ENCODE measurements at places on chromosomes 6 and 20.

GRCh38 chr20:45095805-45096238 lies 5.1 kb downstream of the KCNS1 start:
- DNase-seq = peak; percentile 81

- DNase-seq = no peak
Observed at GRCh38 chr6:35213298-35213791, 411 bp upstream of the SCUBE3 start.

DNA sequence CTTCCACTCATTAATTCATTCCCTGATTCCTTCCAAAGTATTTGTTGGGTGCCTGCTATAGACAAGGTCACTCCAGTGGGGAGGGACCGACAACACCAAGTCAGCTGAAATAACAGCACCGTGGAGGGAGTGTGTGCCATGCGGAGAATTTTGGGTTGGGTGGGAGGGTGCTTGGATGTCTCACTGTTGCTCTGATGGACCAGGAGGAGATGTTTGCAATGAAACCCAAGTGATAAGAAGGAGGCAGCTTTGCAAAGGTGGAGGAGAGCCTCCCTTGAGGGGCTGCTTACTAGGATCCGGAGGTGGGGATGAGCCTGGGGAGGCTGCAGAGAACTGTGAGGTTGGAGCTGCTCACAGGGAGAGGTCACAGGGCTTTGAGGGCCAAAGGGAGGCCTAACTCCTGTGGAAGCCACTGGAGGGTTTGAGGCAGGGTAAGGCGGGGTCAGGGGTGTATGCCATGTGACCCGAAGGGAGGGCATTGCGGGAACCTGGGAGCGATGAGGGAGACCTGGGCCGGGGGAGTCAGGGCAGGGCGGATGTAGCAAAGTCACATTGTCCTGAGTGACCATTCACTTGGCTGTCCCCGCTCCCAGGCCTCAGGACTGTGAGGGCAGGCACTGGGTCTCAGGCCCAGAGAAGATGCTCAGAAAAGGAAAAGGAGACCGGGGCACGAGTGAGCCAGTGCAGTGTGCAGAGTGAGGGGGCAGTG lies 124.5 kb downstream of the PHACTR3 start:
- DNase-seq = no peak

- DNase-seq = peak; percentile 28
Observed at GRCh38 chr6:35014786-35015185, 125.7 kb downstream of the ANKS1A start.

- DNase-seq = no peak
Observed at GRCh38 chr20:36472637-36473090, 68.7 kb upstream of the MYL9 start.

GRCh38 chr6:142645663-142646062 lies 299.3 kb downstream of the HIVEP2 start:
- DNase-seq = no peak

GRCh38 chr20:40630099-40630498 lies 58.9 kb downstream of the MAFB start:
- no peak for DNase-seq

DNA sequence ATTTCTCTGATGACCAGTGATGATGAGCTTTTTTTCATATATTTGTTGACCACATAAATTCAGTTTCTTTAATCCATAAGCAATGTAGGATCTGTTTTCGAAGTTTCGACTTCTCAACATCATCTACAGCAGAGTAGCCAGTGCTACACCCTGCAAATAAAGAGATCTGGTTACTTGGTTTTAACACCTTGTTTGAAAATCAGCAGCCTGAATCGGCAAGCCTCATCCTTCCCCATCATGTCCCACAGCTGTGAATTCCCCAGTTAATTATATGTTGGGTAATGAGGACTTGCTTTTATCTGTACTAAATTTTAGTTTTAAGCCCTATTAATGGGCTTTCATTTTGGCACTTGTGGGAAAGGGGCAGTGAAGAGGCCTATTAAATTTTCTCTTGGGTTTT lies 80.6 kb downstream of the BMP2 start:
- DNase-seq = no peak

GRCh38 chr6:53887316-53887715 lies 92.5 kb downstream of the LRRC1 start:
- no peak for DNase-seq

DNA sequence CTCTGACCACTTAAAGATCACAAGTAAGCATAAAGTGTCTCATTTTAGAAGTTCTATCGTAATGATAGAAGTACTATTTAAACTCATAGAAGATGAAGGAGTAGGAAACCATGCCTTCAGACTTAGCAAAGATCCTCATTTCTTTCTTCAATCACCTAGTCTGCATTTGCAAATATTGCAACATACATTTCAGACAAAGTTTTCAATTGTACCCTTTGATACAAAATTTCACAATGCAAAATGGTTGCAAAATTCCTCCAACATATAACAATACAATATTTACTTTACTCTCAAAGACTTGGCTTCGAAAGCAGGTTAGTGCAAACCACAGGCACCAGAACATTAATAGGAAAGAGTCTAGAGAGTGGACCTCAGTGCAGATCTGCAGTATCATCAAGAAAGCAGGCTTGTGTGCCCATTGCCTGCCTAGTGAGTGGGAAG lies 16.1 kb upstream of the ROS1 start:
- peak; percentile 95 for DNase-seq

DNA sequence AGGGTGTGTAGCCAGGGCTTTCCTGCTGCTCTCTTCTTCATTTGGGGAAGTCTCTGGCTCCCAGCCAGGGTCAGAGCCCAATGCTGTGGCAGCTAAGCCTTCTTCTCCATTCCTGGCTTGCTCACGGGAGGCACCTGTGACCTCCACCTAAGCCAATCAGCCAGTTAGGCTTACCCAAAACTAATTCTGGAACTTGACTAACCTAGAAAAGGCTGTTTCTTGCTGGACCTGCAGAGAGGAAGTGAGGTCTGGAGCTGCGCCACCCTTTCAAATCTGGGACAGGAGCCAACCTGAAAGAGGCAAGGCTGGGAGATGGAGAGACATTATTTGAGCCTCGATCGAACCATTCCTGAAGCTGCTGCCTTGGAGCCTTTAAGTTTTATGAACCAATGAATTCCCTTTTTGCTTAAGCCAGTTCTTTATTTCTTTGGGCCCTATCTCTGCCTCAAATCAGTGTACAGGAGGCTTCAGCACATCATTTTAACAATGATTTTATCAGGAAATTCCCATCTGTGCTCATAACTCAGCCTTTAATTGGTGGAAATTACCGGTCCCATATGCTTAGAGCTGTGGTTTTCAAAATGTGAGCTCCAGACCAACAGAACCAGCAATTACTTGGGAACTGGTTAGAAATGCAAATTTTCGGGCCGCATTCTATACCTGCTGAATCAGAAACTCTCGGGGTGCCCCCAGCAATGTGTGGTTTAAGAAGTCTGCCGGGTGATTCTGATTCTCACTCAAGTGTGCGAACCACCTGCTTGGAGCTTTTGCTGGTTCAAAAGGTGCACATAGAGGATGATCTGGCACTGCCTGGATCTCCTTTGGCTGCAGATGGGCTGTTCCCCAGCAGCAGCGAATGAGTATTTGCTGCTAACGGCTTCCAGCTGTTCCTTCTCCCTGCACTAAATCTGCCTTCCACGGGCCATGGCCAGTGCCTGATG lies 97.4 kb upstream of the RNF24 start:
- peak; percentile 85 for DNase-seq

DNA sequence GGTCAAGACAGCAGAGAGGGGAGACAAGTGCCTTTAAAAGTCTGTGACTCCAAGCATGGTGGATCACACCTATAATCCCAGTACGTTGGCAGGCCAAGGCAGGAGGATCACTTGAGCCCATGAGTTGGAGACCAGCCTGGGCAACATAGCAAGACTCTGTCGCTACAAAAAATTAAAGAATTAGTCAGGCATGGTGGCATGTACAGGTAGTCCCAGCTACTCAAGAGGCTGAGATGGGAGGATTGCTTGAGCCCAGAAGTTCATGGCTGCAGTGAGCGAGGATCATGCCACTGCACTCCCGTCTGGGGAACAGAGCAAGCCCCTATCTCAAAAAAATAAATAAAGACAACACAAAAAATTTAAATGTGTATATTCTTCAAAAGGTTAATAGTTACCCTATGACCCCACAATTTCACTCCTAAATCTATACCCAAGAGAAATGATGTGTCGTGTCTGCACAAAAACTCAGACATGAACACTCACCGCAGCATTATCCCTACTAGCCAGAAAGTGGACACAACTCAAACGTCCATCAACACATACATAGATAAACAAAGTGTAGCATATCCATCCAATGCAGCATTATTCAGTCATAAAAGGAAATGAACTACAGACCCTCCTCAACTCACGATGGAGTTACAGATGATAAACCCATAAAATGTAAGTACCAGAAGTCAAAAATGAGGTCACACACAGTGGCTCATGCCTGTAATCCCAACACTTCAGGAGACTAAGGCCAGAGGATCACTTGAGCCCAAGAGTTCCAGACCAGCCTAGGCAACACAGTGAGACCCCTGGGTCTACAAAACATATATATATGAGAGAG lies 23.9 kb downstream of the ZMYND8 start:
- no peak for DNase-seq

DNA sequence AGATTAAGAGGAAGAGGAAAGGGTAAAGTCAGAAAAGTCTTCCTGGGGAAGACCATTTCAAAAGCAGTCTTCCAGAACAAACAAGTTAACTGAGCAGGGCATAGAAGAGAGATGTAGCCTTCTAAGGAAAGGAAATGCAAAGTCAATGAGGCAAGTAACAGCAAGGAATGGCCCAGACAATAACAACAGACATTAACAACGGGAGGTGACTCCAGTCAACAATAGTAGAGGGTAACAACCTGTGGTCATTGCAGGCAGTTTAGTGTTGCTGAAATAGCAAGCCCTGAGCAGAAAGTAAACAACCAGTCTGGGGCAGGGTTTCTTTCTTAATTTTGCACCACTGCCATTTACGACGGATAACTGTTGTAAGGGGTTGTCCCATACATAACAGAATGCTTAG lies 2.1 kb downstream of the MDN1 start:
- DNase-seq = no peak

DNA sequence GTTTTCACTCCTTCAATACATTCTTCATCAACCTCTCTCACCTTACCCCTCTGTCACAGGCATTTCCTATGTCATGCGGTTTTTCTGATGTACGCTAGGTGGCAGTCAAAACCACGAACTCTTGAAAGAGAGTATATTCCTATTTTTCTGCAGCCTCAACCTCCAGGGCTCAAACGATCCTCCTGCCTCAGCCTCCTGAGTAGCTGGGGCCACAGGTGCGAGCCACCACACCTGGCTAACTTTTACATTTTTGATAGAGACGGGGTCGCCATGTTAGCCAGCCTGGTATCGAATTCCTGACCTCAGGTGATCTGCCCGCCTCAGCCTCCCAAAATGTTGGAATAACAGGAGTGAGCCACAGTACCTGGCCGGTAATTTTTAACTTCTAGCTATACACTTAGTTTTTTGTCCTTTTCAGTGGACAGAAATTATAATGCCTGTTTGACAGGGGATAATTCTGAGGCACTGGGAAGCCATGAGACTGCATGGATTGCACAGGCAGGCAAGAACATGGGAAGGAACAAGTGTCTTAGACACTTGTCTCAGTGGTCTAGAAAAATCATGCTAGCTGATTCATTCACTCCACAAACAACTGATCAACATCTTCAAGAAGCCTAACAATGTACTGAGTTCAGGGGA lies 22.5 kb upstream of the HFE start:
- DNase-seq = peak; percentile 73

DNA sequence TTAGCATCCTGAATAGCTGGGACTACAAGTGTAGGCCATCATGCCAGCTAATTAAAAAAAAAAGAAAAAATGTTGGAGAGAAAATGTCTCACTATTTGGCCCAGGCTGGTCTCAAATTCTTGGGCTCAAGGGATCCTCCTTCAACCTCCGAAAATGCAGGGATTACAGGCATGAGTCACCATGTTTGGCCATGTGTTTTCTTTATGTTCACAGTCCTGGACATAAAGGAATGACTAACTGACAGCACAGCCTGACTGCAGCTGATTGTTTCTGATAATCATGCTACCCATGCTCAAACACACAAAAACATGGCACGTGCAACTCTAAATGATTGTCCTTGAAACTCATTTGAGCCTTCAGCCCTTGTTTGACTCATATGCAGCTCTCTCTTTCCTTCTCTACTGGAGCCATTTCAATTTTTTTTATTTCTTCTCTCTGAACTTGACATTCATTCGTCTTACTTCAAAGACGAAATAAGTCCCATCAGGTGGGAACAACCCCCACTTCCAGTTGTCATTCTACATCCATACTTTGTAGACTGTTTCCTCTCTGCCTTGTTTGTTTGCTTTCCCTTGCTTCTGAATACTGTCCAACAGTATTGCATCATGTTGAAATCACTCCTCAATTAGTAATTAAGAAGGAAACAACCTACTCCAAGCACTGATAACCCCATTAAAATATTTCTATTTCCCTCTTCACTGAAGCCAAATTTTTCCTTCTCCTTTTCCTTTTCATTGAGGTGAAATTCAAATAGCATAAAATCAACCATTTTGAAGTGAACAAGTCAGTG lies 413.0 kb downstream of the BMP2 start:
- DNase-seq = peak; percentile 75

GRCh38 chr6:79719248-79719960 lies 88.3 kb downstream of the SH3BGRL2 start:
- peak; percentile 63 for DNase-seq

DNA sequence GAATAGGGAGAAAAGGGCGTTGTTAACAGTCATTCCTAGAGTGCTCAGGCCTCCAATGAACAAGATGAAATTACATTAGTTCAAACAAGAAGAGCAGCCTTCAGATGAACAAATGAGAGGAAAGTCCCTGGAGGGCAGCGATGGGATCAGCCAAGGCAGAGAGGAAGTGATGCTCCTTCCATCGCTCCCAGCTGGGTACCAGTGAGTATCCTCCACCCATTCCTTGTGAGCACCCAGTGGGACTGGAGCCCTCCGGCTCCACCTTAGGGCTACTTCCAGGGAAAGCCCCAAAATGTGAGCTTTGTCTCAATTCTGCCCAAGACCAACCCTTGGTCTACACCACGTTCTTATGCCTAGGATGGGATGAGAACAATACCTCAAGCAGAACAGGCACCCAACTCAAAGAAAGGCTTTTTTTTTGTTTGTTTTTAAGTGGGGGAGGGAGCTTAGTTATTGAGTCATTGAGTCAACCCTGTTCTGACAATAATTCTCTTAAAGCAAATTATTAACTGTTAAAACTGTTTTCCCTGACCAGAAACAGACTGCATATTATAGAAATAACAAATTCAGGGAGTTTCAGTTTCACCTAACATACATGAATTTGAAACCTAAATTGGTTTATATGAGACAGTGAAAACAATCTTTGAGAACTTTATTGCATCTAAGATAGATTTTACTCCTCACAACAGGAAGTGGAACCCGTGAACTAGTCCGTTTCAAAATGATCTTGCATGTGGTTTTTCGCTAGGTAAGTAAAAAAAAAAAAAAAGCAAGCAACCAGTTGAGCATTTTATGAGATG lies 106.9 kb downstream of the IPCEF1 start:
- no peak for DNase-seq

- no peak for DNase-seq
Observed at GRCh38 chr20:50369225-50370035, 140.8 kb upstream of the PTPN1 start.

Measured in cardiac fibroblast (primary cell).